ENCODE measurements at places on chromosomes 1 and 21.

GRCh38 chr1:5492846-5493245, 499.4 kb downstream of the NPHP4 start:
- DNase-seq, result no peak

DNA sequence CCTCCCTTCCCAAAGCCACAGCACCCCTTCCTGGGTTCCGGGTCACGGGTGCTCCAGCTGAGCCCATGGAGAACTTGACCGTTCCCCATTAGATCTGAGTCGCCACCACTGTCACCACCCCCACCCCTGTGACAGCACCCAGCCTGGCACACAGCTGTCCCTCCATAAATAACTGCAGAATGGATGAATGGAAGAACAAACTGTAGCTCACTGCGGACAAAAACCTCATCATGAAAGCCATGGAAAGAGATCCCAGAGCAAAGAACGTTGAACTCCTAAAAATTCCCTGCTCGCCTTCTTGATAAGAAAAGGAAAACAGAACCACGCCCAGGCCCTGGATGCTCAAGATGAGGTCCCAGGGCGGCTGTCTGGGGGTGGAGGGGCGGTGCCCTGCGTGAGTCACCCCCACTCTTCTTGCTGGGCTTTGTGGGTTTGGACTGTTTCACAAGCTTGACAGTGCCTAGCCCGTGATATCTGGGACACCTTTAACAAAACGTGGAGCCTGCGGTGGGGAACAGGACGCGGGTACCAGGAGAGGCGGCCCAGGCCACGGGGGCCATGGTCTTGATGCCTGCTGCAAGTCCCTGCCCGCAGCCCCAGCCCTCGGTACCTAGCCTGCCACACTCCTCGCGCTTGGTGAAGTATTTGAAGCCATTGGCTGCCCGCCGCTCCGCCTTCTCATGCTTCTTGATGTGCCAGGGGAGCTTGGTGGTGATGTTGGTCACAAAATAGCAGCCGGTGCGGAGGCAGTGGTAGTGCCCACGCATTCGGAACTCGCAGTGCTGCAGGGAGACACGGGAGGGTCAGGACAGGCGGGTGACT, 151.9 kb downstream of the CASZ1 start:
- DNase-seq, result no peak

- DNase-seq, result no peak
These were observed 622.9 kb upstream of the ADGRL4 start for GRCh38 chr1:79629414-79629813.

DNA sequence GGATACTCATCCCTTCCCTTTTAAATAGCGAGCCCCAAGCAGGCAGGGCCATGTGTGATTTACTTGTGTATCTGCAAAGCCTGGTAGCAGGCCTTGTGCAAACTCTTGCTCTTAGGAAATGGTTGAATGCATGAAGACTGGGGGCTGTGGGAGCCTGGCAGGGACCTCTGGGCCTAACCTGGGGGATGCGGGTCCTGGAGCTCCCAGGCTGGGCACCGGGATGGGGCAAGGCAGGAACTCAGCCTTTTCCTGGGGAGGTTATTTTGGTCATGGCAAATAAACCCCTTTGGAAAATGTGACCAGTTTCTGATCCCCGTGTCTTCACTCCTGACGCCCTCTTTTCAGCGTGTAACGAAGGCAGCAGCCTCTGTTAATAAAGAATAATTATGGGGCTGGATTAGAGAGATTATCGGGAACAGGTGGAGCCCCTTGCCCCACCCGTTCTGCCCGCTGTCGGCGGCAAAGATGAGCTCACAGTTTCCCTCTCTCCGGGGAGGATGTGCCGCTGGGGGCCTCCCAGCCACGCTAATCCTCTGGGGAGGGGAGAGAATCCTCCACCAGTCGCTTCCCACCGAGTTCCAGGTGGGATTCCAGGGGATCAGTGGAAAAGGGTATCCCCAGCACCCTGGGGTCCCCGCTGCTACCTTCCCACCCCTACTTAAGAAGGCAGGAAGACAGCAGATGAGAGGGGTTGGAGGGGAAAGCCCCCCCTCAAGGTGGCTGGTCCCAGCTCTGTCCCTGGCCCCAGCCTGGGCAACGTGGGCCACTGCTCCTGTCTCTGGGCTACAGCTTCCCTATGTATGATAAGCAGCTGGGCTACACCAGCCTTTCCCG, 69.7 kb upstream of the WNT4 start:
- peak; percentile 48 for DNase-seq

DNA sequence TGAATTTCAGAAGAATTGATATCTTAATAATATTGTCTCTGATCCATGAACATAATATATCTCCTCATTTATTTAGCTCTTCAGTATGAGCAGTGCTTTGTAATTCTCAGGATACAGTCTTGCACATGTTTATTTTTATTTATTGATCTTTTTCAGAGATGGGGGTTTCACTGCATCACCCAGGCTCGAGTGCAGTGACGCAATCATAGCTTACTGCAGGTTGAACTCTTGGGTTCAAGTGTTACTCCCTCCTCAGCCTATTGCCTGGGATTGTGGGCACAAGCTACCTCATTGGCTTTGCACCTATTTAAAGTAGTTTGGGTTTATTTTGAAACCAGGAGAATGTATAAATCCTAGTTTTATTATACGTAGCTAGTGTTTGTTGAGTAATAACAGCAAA, 4.7 kb downstream of the RPS6KC1 start:
- no peak for DNase-seq

Data from islet precursor cell (in vitro differentiated cells).